ENCODE measurements at places on chromosomes 2 and 18.

DNA sequence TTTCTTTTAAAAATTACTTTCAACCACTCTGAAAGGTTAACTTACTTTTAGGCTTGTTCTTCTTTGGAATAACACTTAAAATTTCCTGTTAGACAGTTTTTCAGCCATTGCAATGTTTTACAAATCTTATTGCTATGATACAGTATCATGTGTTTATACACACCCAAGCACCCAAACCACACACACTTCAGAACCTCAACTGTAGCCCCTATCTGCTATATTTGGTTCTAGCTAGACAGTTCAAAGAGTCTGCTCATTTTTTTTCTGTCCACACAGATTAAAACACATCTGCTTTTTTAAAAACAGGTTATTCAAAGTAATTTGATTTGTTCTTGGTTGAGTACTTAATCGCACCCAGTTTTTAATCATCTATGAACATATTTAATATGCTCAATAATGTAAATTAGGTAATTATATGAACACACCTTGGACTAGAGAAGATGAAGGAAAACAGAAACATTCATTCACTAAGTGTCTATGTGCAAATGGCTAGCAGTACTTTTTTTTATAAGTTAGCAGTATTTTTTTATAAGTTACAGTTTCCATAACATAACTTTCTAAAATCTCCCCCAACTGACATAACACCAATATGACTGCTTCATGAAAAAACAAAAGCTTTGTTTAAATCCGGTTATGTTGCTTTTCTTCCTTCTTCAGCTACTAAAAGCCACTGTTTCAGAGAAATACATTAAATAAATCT, 17.6 kb downstream of the FBXO11 start:
- no peak for DNase-seq

GRCh38 chr2:68710756-68711155, 23.9 kb upstream of the ARHGAP25 start:
- no peak for DNase-seq

- DNase-seq = peak; percentile 52
Measured at GRCh38 chr2:7201851-7202250, 284.6 kb downstream of the RNF144A start.

DNA sequence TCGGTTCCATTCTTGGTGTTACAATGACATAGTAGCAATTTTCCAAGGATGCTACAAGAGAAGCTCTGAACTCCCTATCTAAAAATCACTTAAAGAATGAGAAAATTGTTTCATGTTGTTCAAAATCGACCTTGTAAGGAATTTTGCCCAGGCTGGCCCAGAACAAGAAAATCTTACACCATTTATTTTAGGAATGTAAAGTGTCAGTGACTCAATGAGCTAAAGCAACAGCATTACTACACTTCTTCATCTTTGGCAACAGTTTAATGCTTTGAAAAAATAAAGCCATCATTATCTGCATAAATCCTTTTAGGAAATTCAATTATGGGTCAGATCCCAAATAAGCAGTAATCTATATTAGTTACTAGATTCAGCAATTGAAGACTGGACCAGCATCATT, 38.6 kb downstream of the SLC25A12 start:
- DNase-seq = no peak

- no peak for DNase-seq
Measured at GRCh38 chr2:219643084-219643473, 15.6 kb downstream of the SLC4A3 start.

DNA sequence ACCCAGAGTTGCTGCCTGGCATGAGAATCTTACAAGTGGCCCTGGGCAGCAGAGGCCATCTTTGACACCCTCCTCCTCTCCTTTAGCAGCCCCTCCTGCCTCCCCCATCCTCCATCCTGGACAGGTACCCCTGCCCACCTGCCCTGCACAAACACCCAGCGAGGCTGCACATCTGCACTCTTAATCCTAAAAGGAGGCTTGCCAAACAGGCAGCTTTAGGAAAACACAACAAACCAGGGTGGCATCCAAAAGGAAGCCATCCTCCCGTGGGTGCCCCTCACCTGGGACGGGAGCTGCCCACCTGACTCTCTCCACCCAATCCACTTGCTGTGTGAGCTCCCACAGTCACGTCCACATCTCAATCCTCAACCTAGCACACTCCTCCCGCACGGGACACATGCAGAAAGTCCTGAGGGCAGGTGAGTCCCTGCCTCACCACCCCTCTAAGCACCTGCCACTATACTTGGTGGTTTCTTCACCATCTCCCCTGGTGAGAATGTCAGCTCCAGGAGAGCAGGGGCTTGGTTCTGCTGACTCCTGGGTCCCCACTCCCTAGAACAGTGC, 5.8 kb downstream of the BIN1 start:
- DNase-seq = no peak

- DNase-seq = no peak
Measured at GRCh38 chr2:85774126-85774978, 20.6 kb downstream of the ATOH8 start.
